Choroid plexus epithelial cell (primary cell): ENCODE measurements at places on chromosomes 6 and 20.

GRCh38 chr6:7529141-7529540 is 12.3 kb upstream of the DSP start:
- no peak for DNase-seq

DNA sequence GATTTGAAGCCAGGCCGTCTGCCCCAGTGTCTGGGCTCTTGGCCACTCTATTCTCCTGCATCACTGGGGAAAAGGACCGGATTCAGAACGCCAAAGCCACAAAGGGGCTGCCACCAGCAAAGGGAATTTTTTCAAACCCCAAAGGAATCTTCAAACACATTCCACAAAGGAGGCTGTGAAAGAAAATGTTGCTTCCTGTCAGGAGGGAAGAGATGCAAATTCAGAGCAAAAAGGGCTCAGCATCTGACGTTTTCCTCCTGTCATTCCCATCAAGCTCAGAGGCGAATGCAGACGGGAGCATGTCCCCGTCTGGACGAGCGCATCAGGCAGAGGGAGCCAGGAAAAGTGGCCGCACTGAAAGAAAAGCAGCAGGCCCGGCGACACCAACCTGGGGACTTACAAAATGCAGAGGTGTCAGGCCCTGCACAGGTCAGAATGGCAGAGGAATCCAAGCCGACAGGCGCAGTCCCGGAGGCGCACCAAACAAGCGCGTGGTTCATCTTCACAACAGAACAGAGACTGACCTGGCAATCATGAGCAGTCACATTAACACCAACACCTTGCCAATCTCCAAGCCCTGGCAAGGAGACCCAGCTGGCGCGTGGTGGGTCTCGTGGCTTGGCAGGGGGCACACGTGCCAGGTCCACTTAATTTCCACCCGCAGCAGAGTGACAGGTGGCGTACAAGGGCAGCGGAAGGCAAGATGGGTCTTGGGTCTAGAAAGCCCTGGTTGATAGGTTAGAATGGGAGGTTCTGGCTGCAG is 62.8 kb downstream of the GRM4 start:
- no peak for DNase-seq

DNA sequence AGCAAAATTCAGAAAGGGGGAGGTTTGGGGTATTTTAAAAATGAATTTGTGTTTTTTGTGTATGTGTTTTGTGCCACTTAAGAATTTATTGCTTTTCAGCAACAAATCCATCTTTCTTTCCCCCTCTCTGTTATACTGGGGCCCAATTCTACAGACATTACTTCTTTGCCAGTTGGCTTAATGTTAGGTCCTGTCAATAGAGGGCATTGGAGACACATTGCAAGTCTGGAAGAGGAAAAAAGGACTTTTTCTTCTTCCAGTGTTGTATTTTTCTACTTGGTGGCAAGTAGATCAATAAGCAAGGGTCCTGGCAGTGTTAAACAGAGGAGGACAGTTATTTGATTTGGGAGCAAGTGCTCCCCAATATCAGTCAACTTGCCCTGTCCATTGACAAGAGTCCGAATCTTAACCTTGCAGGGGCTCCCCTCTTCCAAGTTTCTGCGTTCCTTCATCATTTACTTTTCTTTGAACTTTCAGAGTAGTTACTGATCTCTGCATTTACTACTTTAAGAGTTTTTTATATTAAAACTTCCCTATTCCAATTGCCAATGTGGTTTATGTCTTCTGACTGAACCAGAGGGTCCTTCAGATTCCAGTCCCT is 23.4 kb downstream of the SCML4 start:
- peak; percentile 41 for DNase-seq

- DNase-seq, result no peak
Measured at GRCh38 chr20:33181482-33182093, 13.6 kb downstream of the BPIFA2 start.

- peak; percentile 91 for DNase-seq
Measured at GRCh38 chr6:155154158-155154830, 109.5 kb upstream of the CLDN20 start.

- peak; percentile 48 for DNase-seq
Measured at GRCh38 chr6:79762370-79762769, 131.2 kb downstream of the SH3BGRL2 start.

GRCh38 chr20:3367089-3367488 is 40.4 kb downstream of the DNAAF9 start:
- no peak for DNase-seq

- DNase-seq, result no peak
Measured at GRCh38 chr6:158625881-158626305, 18.6 kb downstream of the DYNLT1 start.

DNA sequence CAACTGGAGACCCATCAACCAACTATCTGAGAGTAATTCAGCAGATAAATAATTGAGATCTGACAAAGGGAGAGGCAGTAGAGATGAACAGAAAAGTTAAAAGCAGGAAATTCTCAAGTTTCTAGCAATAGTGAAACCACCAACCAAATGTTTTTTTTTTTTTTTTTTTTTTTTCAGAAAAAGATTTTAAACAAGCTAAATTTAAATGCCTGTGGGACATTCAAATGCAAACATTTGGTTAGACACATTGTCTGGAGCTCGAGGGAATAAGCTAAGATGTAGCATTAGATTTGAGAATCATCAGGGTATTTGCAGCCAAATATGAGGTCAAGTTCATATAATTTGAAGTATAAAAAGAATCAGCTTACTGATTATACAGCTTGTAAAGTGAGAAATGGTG is 16.4 kb downstream of the RANBP9 start:
- no peak for DNase-seq

- no peak for DNase-seq
Measured at GRCh38 chr6:93568169-93568568, 148.8 kb upstream of the EPHA7 start.

DNA sequence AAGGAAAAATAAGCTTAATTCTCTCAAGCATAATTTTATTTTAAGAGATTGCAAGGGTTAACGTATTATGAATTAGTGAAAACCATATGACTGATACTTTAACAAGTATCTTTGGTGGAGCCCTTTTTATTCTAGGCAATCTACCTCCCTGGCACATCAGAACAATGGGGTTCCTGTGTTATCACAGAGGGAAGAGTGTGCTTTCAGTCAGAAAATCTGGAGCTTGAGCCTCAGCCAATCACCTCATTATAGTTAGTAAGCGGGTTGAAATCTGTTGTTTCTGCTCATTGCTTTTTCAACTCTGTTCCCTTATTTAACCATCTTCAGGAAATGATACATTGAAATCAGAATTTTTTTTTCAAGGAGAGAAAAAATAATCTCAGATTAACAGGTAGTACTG is 391 bp downstream of the ADGRF1 start:
- no peak for DNase-seq

GRCh38 chr20:45211569-45212474 is 5.0 kb downstream of the SEMG1 start:
- DNase-seq, result no peak

GRCh38 chr6:167027772-167028171 is 28.6 kb downstream of the CEP43 start:
- DNase-seq, result no peak

DNA sequence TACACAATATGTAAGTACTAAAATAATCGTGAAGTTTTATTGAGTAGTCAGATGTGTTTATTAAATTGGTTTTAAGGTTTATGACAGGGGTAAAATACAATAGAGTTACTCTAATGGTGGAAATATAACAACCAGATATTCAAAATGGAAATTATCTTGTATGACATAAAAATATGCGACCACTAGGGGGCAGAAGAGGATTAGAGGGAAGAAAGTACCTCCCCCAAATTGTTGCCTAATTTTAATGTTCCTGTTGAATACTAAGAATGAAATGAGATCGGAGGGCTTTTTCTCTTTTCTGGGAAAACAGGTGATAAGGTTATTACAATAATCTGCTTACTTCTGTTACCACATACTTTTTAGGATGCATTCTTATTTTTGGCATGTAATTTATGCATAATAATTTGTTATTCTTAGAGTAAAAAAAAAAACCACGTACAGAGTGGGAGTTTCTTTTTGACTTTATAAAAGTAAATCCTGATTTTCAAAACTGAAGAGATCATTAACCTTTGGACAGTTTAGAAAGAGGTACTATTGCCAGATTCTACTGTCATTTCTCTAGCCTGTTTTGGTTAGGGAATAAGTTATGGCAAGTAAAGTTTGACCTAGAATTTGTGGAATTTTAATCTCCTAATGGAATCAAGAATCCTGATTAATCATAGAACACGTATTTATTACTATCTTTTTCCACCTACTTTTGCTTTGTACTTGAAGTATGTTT is 159.2 kb downstream of the CD109 start:
- peak; percentile 84 for DNase-seq

DNA sequence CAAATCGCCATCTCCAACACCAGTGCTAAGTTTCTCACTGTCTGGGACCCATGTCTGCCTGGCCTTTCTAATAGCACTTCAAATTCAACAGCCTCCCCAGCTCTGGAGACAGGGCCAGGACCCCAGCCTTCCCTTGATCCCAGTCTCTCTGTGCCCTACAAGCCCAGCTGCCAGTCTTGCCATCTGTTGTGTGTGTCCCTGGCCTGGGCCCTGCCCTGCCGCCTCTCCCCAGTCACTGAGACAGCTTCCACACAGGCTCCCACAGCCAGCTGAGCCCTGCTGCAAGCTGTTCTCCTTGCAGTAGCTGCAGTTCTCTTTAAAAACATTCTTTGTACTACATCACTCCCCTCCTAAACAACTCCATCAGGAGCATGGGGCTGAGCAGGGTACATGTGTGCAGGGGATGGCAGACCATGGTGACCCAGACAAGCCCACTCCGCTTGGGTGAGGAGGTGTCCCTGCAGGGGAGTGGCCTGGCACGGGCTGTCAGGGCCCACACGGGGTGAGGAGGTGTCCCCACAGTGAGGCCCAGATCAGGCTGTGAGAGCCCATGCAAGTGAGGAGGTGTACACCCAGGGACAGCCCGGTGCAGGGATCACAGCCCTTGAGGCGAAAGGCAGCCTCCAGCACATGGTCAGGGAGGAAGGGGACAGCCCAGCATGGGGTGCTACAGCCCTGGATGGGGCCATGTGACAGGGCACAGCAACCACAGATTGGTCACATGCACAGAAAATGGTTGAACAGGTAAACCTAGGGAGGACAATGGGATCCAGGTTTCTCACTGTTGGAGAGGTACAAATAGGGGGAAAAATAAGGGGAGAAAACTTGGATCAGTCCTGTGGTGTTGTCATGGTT is 16.2 kb downstream of the CST7 start:
- DNase-seq, result no peak

GRCh38 chr6:32953775-32954174 is 878 bp upstream of the HLA-DMA start:
- DNase-seq, result no peak

- DNase-seq, result no peak
Measured at GRCh38 chr6:29886701-29887100, 55.6 kb upstream of the HLA-A start.

GRCh38 chr6:77987035-77987384 is 334.2 kb downstream of the MEI4 start:
- DNase-seq, result no peak

DNA sequence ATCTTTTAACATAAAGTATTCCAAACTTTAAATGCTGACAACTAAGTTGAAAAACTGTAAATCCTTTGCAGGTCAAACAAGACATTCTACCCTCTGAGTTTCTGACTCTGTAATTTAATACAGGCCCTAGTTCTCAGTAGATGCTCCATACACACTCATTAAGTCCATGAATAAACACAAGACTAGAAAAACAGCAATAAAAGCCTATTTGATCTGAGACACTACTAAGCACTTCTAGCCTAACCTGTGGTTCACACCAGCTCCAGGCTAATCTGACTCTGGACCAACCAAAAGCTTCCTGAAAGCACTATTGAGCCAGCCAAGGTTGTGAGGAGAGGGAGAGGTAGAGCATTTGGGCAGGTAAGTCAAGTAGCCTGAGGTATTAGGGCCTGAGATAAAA is 103.9 kb downstream of the EPM2A start:
- no peak for DNase-seq

DNA sequence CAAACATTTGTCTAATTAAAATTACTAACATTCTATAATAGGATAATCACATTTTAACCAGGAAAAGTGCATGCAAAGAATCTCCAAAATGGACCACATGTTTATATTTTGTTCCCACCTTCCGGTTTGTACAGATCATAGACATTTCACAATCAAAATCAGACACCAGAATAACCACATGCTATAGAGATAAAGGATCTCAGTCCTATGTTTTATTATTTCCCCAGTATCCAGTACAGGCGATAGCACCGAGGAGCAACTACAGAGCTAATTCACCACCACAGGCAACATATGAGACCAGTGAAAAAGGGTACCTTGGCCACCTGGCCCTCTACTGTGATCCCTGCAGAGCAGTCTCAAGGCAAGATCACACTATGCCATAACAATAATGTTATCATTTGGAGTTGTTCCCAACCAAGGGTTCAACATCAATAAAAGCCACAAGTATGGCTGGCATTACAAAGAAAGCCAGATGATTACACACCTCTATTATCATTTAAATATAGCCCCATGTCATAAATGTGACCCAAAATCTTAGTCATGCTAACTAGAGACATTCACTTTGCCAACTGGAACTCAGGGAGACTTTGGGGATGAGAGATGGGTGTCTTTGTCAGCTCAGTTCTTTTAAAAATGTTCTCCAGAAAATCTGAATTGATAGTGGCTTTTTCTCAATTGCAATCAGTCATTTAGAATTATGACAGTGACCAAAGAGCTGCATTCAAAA is 46.7 kb downstream of the RALGAPA2 start:
- DNase-seq, result peak; percentile 5

- peak; percentile 67 for DNase-seq
Measured at GRCh38 chr6:142400495-142400894, 98.7 kb downstream of the ADGRG6 start.

- peak; percentile 39 for DNase-seq
Measured at GRCh38 chr6:44297063-44298038, 15.8 kb downstream of the AARS2 start.

GRCh38 chr20:46619445-46619844 is 31.8 kb downstream of the SLC13A3 start:
- peak; percentile 22 for DNase-seq

DNA sequence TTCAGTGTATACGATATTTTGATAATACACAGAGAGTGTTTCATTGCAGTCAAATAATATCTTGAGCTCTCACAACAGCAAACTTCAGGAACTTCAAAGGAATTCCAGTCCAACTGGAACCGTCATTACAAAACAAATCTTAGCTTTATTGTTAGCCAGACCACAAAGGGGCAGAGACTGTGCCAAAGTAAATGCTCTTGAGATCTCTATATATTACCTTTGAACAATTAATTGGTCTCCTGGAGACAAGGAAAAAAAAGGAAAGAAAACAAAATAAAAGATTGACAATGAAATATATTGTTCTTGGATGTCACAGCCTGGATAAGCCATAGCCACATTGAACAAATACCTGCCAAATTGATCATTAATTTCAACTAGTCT is 70.0 kb downstream of the FOXC1 start:
- DNase-seq, result no peak

GRCh38 chr6:15411766-15412165 is 165.9 kb downstream of the JARID2 start:
- DNase-seq, result no peak

- no peak for DNase-seq
Measured at GRCh38 chr6:113149511-113149910, 707.6 kb upstream of the MARCKS start.

DNA sequence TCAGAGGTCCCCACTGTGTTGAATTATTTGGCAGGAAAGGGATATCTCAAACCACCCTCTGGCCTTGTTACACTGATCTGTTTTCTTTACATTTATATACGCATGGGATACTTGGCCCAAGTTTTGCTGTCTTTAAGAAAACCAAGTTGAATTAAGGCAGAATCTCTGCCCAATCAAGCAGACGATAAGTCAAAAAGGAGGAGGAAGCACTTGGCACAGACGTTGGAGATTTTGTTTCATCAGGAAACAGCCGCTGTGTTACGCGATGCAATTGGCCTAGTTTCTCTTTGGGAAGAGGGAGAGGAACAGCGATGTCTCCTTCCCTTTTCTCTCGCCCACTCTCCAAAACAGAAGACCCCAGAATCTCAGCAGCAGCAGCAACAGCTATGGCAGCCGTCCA is 20.2 kb upstream of the NAA20 start:
- peak; percentile 34 for DNase-seq
